ENCODE measurements at places on chromosomes 13 and 19.
A peak's percentile ranks its signal among the peaks of the same experiment; 100 is the strongest.

- DNase-seq, result peak; percentile 55
These were observed 31.1 kb downstream of the CEACAM8 start for GRCh38 chr19:42563352-42564210.

- no peak for DNase-seq
These were observed 176.0 kb upstream of the TSC22D1 start for GRCh38 chr13:44752164-44752563.

GRCh38 chr13:52061587-52061986, 37.1 kb downstream of the UTP14C start:
- DNase-seq, result peak; percentile 1

DNA sequence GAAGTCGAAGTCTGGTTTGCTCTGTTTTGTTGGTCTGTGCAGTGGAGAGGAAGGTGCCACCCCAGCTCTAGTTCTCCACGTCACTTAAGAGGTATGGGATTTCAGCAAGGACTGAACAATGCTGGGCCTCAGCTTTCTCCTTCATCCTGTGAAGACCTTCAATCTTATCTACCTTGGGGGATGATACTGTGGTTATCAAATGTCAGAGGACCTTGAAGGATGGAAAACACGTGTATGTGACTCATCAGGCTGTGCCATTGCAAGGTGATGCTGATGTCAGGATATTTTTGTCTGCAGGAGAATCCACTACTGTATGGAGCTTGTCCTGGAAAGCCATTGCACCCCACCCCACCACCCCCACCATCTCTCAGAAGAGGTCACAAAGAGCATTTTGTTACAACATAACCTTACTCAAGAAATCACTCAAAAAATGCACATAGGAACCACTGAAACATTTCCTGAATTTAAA, 81.4 kb upstream of the UQCRFS1 start:
- no peak for DNase-seq

DNA sequence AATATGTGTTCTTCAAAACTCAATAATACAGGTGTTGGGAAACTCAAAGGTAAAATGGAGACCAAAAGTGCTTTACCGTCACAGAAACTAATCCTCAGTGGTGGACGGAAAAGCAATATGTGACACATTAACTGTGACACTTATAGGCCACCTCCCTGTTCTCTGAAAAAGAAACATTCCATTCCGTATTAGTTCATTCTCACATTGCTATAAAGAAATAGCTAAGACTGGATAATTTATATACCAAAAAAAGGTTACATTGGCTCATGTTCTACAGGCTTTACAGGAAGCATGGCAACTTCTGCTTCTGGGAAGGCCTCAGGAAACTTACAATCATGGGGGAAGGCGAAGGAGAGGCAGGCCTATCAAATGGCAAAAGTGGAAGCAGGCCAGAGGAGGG, 435.3 kb upstream of the HTR2A start:
- peak; percentile 35 for DNase-seq

DNA sequence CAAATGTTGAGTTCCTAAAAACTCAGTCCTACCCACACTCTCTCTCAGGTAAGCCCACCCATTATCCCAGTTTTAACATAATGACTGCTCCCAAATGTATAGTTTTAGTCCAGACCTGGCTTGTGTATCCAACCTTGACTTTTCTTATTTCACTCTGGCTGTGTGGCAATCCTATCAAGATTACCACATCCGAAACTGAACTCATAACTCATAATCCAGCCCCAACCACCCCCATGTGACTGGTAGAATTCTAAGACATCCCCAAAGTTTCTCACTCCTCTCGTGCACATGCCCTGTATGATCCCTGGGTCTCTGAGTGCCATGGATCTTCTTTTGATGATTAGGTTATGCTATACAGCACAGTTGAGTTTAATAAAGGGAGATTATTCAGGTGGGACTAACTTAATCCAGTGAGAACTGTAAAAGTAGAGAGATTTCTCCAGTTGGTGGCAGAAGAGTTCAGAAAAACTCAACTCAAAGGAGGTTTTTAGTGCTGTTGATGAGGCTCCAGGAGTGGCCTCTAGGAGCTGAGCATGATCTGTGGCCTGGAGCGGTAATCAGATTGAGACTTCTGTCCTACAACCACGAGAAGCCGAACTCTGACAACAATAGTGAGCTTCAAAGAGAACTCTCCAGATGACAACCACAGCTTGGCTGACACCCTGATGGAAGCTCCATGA, 413.4 kb downstream of the ZNF536 start:
- no peak for DNase-seq

GRCh38 chr19:58538257-58539168, 5.4 kb upstream of the TRIM28 start:
- peak; percentile 54 for DNase-seq

GRCh38 chr13:112133499-112134390, 66.8 kb downstream of the SOX1 start:
- no peak for DNase-seq

DNA sequence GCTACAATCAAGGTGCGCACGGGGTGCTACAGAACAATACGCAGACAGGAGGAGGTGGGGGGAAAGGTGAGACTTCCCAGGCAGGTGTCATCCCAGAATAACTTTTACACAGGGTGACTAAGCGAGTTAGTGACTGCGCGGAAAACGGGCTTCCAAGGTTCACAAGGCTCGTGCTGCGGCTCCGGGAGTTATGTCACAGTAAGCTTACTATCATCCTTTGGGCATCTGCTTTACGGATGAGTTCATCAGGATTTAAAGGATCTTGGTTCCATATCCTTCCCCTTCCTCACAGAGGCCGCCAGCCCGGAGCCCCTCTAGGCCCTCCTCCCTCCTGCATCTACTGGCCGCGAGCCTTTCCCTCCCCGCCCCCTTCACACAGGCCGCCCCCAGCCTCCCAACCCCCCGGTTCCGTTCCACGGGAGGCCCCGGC, 474 bp upstream of the IFT88 start:
- DNase-seq, result no peak

GRCh38 chr19:11286312-11286974, 9.5 kb upstream of the TSPAN16 start:
- peak; percentile 88 for DNase-seq

DNA sequence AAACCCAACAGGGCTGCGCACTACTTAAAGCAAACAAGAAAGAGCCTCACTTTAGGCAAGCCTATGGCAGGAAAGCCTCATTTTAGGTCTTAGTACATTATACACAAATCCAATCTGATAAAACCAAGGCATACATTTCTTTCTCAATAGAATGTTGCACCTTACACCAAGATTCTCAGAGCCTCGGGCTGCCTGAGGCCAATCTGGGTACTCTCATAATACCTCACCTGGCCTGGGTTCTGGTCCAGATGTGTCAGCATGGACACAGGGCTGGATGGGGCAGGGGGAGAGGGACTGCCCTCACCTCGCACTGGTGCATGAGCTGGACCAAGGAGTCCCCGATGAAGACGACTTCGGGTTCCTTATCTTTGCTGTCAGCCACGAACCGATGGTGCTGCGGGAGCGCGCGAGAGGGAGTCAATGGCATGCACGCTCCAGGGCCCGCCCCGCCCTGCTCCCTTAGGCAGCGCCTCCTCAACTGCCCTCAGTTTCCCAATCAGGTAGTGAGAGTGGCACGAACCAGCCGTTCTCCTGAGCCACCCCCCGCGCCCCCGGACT, at the start of gene PRR19:
Gene PRR19, plus strand, starts transcription at position 487 of the 558 bp plus-strand sequence. CDS start 7,453 bp downstream, outside the sequence.
- DNase-seq, result no peak

- DNase-seq, result no peak
These were observed 56.0 kb upstream of the LDLR start for GRCh38 chr19:11033251-11033650.

- no peak for DNase-seq
These were observed 38.7 kb downstream of the CYP2B6 start for GRCh38 chr19:41029524-41030432.
